ENCODE measurements at places on chromosomes 2 and 18.
A peak's percentile ranks its signal among the peaks of the same experiment; 100 is the strongest.

- DNase-seq = no peak
Measured at GRCh38 chr2:197108758-197109157, 182.3 kb upstream of the PGAP1 start.

DNA sequence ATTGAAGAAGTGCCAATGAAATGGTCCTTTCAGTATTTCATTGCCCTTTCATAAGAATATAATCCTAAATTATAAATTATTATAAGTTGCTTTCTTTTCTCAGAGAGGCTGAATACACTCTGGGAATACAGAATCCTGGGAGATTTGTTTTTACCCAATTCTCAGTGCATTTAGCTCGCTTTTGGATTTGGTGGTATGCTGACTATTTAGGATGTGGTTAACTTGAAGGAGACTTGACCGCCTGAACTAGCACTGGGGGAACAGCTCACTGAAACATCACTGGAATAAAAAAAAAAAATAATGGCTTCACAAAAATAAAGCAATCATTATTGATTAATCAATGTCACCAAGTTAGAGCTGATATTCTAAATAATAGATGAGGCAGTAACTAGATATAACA lies 10.2 kb downstream of the TNFAIP6 start:
- no peak for DNase-seq

DNA sequence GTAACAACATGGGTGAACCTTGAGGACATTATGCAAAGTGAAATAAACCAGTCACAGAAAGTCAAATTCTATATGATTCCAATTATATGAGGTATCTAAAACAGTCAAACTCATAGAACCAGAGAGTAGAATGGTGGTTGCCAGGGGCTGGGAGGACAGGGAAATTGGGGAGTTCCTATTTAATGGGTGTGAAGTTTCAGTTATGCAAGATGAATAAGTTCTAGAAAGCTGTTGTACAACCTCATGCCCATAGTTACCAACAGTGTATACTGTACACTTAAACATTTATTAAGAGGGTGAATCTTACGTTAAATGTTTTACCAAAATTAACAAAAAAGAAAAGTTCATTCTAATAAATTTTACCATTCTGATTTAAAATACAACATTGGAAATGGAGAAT lies 92.7 kb upstream of the WDSUB1 start:
- DNase-seq = no peak

DNA sequence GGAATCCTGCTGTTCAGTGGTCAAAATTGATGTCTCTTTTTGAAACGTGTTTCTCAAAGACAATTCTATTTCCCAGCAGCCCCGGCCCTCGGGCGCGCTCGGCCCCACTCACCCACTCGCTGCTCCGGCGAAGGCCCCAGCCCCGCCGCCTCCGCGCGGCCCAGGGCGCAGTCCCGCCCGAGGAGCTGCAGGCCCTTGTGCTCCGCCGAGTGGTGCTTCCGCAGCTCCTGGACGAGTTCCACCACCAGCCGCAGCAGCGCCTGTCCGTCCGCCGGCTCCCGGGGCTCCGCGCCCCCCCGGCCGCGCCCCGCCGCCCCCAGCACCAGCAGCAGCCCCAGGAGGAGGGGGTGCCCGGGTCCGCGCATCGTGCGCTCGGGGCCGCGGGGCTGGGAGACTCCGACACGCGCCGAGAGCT lies 413 bp downstream of the ALKAL2 start:
- DNase-seq = no peak

DNA sequence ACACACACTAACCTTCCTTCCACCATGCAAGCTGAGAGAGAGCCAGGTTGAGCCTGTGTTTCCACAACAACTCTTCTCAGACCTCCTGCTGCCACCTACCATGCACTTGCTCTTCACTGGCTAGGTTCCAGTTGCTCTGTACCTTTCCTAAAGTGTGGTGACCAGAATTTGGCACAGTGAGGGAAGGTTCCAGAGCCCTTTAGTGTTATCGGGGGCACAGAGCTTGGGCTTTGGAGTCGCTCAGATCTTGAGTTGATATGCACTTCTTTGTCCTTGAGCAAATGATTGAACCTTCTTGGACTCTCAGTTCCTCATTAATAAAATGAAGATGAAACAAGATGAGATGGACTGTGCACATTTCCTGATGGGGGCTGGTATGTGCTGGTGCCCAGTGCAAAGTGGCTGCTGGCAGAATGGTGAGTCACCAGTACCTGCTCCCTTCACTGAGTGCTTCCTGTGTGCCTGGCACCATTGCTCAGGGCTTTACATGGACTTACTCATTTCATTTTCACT lies 47.1 kb downstream of the NEDD4L start:
- DNase-seq = peak; percentile 10

Data from LoVo (cell line).